ENCODE measurements at places on chromosomes 2 and 18.

DNA sequence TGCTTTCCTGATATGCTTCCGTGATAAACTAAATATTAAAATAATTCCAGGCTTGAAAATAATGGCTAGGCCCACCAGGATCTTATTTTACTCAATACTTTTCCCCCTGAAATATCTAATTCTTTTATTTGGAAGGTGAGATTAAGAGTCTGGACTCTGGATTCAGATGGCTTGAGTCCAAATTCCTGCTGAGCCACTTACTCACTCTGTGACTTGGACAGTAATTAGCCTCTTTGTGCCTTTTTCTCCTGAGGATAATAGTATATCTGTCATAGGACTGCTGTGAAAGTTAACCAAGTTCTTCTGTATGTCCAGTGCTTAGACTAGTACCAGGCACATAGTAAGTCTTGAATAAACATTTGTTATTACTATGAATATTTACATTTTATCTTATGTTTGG, 127.3 kb upstream of the ERBB4 start:
- no peak for DNase-seq

DNA sequence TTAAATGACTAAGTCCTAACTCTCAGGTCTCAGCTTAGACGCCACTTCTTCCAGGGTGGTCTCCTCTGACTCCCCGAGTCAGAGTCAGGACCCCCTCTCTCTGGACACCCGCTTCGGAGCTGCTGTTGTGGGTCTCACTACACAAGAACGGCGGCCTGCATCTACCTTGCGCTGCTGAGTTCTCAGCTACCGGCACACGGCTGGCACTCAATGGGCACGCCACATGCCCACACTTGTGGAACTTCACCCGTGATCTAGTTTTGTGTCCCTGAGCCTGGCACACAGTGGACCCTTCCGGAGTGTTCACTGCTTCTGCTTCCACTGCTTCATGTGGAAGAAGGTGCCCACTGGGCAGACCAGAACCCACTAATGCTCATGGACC, 58.3 kb upstream of the ID2 start:
- DNase-seq: no peak

GRCh38 chr2:5803547-5803946, 111.4 kb downstream of the SOX11 start:
- no peak for DNase-seq

DNA sequence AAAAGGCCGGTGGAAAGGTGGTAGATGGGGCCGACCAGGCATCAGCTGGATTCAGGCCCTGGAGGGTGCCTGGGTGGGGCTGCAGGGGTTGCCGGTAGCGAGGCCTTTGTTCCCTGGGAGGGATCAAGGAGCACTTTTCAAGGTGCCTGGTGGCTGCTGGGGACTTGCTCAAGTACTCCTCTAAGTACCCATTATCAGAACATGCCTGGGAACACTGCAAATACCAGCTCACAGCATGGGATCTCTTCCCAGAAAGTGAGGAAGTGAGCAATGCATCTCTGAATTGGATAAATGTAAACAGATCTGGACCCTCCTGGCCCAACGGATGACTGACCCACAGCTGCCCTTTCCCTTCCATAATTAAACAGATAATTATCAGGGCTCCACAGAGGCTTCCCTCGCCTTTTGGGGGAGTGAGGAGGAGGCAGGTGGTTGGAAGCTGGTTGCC, 210.5 kb downstream of the SH3RF3 start:
- DNase-seq: no peak

DNA sequence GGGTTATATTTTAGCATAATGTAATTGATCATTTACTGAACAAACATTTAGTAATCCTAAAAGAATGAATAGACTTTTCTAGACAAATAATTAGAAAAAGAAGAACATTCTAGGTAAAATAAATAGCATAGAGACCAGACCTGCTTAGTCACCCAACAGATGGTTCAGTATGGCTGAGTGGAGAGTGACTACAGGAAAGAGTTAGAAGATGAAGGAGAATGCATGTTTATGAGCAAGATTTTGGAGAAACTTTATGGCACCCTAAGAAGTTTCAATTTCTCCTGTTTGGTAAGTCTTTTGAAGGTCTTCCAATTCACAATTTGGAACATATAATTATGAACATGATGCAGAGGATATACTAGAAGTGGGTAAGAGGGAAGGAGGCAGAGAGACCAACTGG, 32.9 kb downstream of the FAP start:
- no peak for DNase-seq

GRCh38 chr2:71829008-71829407, 318.7 kb downstream of the CYP26B1 start:
- DNase-seq: no peak

GRCh38 chr2:164891460-164891859, 49.8 kb upstream of the COBLL1 start:
- no peak for DNase-seq

- DNase-seq: no peak
These were observed 281.1 kb downstream of the MBD2 start for GRCh38 chr18:53943326-53943860.

GRCh38 chr2:106117347-106117746, 76.8 kb downstream of the UXS1 start:
- no peak for DNase-seq

GRCh38 chr2:2636813-2637212, 305.7 kb upstream of the MYT1L start:
- DNase-seq: no peak

- DNase-seq: no peak
These were observed 139.4 kb downstream of the NBAS start for GRCh38 chr2:15421753-15422152.

- no peak for DNase-seq
These were observed 3.3 kb downstream of the DYSF start for GRCh38 chr2:71456617-71457016.

- no peak for DNase-seq
These were observed 143.3 kb upstream of the ZEB2 start for GRCh38 chr2:144663207-144663606.

- no peak for DNase-seq
These were observed 318.0 kb upstream of the NRP2 start for GRCh38 chr2:205364261-205364660.

- DNase-seq: no peak
These were observed 53.5 kb upstream of the ITGB6 start for GRCh38 chr2:160253440-160254188.

- no peak for DNase-seq
These were observed 10.0 kb downstream of the KCNH7 start for GRCh38 chr2:162828545-162828944.

GRCh38 chr2:215760557-215760956, 252.8 kb downstream of the MREG start:
- DNase-seq: no peak

GRCh38 chr2:108022628-108023027, 36.3 kb downstream of the SLC5A7 start:
- no peak for DNase-seq

DNA sequence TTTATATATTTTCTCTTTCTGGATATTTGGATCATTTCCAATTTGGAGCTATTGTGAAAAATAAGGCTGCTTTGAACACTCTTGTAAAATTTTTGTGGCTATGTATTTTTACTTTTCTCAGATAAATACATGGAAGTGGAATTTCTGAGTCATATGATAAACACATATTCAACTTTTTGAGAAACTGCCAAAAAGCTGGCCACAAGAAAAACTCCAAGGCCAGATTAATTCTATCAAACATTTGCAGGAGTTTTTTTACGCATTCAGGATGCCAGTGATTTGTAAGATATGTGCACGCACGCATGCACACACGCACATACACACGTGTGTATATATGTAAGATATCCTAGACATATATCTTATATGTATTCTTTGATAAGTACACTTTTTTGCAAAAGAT, 477.5 kb upstream of the SPHKAP start:
- DNase-seq: no peak

DNA sequence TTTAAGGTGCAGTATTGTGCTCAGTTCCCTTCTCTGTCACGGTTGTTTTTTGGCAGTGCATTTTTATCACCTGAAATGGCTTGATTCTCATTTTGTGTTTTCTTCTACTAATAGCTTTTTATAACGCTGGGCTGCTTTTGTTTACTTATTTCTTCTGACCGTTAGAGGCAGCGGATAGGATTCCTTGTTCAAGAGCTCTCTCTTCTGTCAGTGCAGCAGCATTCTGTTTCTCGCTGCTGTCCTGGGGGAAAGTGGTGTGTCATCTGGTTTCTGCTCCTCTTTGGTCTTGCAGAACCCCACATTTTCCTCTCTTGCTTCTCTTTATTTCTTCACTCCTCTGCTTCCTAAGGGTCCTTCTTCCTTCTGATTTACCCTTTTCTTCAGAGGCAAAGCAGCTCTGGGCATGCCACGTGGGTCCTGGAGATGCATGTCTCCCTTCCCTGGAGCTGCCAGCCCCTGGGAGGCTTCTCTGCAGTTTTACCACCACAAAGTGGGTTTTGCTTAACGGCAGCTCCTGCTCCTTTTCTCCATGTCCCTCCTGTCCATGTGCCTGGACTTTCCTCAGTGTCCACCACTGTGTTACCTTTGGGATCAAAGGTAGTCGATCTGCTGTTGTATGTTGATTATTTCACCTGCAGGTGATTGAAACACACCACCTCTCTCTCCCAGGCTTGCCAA, 47.3 kb upstream of the SNTG2 start:
- no peak for DNase-seq

DNA sequence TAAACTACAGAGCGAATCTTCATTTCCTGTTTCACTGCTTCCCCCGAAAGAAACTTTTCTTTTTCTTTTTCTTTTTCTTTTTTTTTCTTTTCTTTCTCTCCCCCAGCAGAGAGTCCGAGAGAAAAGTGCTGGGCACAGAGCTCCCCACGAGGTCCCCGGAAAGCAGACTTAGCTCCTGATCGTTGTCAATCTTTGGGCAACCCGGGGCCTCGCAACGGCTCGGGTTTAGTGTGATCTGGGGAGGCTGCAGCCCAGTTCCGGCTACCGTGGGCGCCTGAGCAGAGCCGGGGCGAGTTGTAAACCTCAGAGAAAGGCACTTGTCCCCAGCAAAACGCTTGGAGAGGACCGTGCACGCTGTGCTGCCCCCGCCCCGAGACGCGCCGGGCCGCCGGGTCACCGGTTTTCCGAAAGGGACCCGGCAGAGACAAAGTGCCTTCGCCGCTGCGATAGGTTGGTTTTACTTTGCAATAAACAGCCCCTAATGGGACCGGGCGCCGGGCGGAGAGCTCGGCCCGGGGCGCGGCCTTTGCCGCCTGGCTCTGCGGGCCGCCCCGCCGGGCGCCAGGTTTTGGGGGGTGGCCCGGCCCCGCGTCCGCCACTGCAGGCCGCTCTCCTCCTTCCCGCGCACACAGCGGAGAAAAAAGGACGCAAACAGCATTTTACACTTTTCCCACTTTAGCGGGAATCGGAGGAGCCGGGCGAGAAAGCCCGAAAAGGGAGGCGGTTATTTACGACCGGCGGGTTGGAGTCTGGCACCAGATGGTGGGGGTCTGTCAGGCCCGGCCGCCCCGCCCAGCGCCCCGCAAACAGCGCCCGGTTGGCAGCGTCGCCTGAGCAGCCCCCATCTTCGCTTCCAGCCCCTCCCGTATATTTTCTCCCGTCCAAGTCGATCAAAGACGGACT, 136.0 kb downstream of the INSIG2 start:
- DNase-seq: peak; percentile 48

DNA sequence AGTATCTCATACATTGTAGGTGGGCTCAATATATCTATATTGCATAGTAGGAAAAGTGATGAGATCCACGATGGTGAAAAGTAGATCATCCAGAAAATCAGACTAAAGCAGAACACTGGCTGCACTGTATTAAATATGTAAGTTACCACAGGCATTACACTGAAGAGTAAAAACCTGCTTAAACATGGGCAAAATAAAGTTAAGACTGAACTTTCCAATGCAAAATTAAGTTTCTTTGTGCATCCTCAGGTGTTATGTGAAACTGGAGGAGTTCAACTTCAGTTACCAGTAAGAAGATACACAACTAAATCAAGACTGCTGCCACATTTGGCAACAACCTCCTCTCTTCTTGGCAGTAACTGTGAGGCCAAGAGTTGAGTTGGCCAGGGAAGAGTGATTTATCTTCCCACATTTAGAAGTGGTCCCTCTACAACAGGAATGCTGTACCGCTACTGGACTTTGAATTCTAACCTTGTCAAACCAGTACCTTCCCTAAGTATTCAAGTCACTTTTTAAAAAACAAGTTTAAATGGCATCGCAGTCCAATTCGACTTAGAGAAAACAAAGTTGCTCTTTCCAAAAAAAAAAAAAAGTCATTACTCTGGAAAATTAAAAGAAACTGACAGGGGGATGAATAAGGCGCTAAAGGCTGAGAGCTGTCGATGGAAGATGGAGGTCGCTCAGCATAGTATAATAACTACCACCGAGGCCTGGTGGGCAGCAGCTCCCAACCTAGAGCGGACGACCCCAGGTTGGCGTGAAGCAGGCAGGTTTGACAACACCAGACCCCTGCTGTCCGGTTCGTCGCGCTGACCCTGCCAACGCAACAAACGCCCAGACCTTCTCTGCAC, 1.1 kb downstream of the MAP4K3 start:
- DNase-seq: no peak

DNA sequence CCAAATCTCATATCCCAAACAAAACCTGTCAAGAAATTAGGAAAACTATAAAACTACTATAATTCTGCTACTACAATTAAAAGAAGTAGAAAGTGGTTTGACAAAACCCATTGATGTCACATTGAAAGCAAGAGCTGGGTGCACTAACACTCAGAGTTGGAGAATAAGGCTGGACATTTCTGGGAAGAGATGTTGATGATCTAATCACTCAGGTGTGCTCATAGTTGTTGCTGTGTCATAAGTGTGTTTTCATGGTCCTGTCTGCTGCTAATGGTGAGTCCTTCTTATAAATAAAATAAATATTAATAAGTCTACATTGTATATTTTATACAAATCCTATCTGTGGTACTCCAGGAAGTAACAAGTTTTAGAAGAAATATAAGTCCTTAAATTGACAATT, 168.2 kb upstream of the LRP1B start:
- DNase-seq: no peak

DNA sequence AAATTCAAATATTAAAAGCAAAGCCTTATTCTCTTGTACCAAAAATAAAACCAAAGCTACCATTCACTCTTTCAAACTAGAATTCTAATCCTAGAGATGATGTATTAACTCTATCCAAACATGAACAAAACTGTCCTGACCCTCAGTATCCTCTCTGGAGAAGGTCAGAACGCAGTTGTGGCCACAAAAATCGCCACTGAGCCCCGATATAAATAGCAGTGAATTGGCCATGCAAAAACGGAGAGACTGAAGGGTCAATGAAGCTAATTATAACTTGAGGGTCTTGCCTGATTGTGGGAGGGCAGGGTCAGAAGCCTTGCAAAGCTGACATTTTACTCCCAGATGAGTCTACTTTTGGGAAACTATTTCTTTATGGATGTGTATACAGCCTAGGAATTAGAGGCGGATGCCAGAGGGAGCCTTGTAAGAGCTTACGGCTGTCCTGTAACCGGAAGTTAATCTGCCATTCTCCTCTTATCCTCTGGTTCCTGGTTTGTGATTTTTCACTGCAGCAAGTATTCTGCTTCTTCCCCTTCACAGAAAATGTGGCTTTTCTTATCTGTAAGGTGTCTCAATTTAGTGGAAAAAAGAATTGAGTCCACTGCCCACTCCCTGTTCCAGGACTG, 28.1 kb downstream of the CAVIN2 start:
- no peak for DNase-seq

DNA sequence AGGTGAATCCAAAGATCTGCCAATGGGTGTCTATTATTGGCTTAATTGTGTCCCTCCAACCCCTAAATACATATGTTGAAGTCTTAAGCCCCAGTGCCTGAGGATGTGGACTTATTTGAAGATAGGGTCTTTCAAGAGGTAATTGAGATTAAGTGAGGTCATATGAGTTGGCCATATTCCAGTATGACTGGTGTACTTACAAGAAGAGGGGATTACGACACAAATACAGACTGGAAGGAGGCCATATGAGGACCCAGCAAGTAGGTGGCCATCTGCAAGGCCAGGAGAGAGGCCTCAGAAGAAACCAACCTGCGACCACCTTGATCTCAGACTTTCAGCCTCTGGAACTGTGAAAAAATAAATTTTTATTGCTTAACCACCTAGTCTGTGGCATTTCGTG, 121.1 kb upstream of the FN1 start:
- DNase-seq: no peak
